ENCODE measurements at places on chromosomes 7 and 10.

- DNase-seq = no peak
These were observed 205.9 kb upstream of the PHF14 start for GRCh38 chr7:10767771-10768170.

GRCh38 chr10:45410807-45411606 is 37.0 kb downstream of the ALOX5 start:
- no peak for DNase-seq

- DNase-seq = no peak
These were observed 690.5 kb downstream of the PARD3 start for GRCh38 chr10:34124522-34125035.

GRCh38 chr10:51786016-51786683 is 86.8 kb upstream of the CSTF2T start:
- DNase-seq = no peak

Measured in astrocyte of the cerebellum (primary cell).